ELR (cell line): ENCODE measurements at places on chromosomes 2 and 18.

GRCh38 chr2:36433311-36434217, 78.0 kb downstream of the CRIM1 start:
- no peak for DNase-seq

DNA sequence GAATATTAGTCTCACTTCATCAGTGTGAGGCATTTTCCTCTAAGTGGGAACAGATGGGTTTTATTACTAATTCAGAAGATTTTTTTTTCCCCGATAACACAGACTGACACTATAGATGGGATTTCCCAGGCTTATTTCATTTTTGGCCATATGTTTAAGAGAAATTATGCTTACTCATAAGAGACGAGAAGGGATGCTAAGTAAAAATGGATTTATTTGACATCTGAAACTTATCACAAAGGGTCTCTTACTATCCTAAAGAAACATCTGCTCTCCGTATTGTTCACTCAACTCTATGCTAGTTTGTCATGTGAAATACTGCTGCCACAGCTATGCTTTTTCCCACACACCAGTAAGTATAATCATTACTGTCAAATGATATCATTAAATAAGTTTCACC, 1476.3 kb downstream of the LRP1B start:
- no peak for DNase-seq

- DNase-seq: no peak
Observed at GRCh38 chr2:181894381-181894780, 2.9 kb downstream of the ITPRID2 start.

DNA sequence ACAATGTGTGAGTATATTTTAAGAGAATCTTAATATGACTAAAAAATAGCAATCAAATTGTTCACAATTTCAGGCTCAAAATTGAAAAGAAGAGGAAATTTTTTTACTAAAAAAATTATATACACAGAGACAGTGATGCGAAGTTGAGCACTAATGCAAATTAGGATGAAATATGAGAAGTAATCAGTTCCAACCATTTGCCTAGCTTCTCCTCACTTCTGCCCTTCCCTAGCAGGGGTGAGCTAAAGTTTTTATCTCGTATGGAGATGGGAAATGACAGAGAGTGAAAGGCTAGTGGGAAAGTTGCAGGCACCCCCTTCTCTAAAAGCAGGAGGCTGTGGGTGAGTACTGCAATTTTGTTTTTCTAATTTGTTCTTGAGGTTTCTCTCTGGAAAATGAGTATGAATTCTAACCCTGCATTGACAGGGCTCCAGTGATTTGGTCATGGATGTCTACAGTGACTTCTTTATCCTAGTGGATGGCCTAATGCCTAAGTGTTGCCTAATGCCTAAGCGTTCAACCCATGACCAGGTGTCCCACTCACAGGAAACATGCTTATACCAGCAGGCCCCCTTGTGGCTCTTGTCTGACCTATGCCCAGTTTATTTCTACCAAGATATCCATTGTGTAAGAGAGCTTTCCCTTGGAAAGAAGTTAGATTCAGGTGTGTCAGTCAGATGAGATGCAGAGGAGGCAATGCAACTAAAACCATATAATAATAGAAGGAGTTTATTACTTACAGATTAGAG, 78.0 kb upstream of the HNMT start:
- DNase-seq: peak; percentile 13
